T-helper 1 cell (primary cell): ENCODE measurements at places on chromosomes 13 and 19.

- no peak for DNase-seq
These were observed 20.1 kb downstream of the DEDD2 start for GRCh38 chr19:42197375-42197817.

- DNase-seq = no peak
These were observed 16.8 kb downstream of the MEX3D start for GRCh38 chr19:1551068-1552040.

- no peak for DNase-seq
These were observed 3.5 kb upstream of the C19orf25 start for GRCh38 chr19:1482361-1483130.

DNA sequence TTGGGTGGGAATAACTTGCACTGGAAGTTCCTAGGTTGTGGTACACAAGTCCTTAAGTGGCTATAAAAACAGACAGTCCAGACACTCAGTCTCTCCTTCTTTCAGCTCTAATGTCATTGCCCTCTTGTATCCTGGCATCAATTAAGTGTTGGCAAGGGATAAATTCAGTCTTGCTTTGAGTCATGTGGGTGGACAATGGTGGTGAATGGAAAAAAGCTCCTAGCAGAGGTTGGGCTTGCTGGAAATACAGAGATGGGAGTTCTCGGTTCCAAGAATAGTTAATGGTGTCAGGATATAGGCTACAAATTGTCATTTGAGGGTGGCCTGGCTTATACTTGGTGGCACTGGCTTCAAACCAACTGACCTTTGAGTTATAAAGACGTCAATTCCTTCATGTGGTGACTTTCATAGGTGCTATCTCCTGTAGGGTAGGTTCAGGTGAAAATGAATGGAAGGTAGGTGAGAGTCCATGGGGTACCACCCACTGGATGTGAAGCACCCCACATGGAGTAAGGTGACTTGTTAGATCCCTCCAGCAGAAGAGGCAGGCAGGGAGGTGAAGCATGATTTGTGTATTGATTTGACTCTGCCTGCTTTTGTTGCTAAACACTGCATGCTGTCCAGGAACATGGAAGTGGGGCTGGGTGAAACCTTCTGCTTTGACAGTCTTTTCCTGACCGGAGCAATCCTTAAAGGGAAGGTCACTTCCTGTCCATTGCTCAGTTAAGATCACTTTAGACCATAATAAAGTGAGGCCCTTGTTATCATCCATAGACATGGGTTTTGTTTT is 102.0 kb downstream of the LACC1 start:
- no peak for DNase-seq
